ENCODE measurements at places on chromosomes 2 and 18. TPM values are rescaled to one million over a fixed set of nuclear protein-coding genes. Genes with fewer than 3 reads are reported as not detected.

MYO7B gene
- total RNA-seq, result not detected

DSG1 gene
- total RNA-seq, result not detected

TXNDC2 gene
- total RNA-seq, result not detected

FASTKD2 gene
- total RNA-seq, result 18.8 TPM

OR6B2 gene
- total RNA-seq, result not detected

MAPK4 gene
- total RNA-seq, result 3.4 TPM

RAX gene
- not detected for total RNA-seq

UGT1A1 gene
- total RNA-seq, result not detected

RAD51AP2 gene
- total RNA-seq, result not detected

YES1 gene
- 62.8 TPM for total RNA-seq

- H3K36me3 ChIP-seq, result no peaks in the 10 kb centered on the region
- H3K4me1 ChIP-seq, result no peaks in the 10 kb centered on the region
- H3K4me3 ChIP-seq, result no peak overlapping the region
- no peaks in the 10 kb centered on the region for H3K27me3 ChIP-seq
- DNase-seq, result no peak
Measured at GRCh38 chr18:58806826-58807714, 57.6 kb upstream of the ZNF532 start.

DNA sequence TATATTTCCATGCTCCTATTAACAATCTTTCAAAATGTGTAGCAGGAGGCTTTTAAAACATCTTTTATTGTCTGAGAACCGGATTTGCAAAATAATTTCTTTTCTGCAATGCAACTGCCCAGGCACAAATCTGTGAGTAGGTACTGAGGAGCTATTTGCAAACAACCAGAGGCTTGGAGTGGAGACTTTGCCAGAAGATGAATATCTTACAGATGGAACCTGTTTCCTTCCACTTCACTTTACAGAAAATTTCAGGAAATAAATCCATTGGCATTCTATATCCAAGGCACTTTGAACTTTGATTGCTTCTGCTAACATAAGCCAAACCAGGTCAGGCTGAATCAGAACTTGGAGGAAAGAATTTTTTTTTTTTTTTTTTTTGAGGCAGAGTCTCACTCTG, 237.4 kb upstream of the REV1 start:
- no peaks in the 10 kb centered on the region for H3K4me1 ChIP-seq
- H3K36me3 ChIP-seq, result no peaks in the 10 kb centered on the region
- no peak overlapping the region for H3K4me3 ChIP-seq
- DNase-seq, result no peak
- H3K27ac ChIP-seq, result no peak overlapping the region

DNA sequence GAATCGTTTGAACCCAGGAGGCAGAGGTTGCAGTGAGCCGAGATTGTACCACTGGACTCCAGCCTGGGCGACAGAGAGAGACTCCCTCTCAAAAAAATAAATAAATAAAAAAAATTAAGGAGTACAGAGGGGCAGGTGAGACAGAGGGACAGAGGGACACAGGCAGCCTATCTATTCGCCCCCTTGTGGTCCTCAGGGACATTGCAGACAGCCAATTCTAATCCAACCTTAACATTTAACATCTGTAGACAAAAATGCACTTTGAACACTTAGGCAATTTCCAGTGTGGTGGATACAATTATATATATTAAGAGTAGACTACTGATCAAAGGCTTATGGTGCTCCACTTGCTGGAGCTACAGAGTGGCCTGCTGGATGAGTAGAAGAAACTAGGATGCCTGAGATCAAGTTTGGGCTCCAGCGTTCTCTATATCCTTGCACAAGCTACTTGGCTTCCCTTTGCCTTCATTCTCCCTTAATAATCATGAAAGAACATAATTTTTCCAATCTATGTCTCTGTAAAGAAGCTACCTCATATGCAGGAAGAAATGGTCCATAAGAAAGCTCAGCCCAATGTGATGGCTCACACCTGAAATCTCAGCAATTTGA, 8.2 kb upstream of the SMARCAL1 start:
- no peak overlapping the region for H3K27ac ChIP-seq
- peak; percentile 72 for DNase-seq
- H3K4me1 ChIP-seq, result peaks cover 6% of the 10 kb centered on the region
- no peaks in the 10 kb centered on the region for H3K27me3 ChIP-seq

GRCh38 chr2:603869-604268, 73.3 kb downstream of the TMEM18 start:
- no peaks in the 10 kb centered on the region for H3K27me3 ChIP-seq
- H3K27ac ChIP-seq, result no peak overlapping the region
- H3K4me3 ChIP-seq, result no peak overlapping the region
- H3K36me3 ChIP-seq, result no peaks in the 10 kb centered on the region
- DNase-seq, result peak; percentile 41
- no peaks in the 10 kb centered on the region for H3K4me1 ChIP-seq

DNA sequence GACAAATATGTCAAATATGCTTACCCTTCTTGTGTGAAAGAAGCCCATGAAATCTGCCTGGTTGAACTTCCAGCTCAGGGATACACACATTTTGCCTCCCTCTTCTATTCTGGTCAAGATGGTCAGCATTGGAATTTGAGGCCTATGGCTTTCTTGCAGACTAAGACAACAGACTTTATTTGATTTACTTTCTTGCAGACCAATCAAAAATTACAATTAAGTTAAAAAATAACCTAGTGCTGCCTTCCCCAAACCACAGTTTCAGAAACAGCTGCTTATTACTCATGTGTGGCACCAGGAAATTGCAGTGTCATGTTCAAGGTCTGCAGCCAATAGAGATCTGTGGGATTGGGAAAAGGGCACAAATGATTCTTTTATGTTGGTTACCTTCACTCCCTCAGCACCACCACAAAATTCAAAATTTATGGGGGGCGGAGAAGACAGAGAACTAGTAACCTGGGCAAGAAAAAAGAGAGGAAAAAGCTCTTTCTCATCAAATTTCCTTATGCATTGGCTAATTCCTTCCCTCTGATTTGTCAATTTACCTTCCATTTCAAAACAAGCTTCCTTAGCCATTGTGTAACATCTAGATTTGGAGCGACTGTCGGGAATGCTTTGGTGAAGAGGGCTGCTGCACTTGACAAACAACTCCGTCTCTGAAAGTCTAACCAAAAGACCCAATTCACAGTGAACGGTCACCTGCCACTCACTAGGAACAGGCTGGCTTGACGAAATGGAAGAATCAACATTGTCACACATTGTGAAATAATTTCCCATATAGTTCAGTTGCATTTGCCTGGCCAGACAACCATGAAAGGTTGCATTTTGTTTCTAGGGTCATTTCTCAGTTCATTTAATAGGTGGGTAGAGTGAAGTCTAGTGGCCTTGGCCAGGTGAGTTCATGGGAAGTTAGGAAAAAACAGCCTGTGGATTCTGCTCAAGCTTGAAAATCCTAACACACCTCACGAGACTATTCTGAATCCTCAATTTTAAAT, 100.4 kb upstream of the FZD5 start:
- H3K27ac ChIP-seq, result no peak overlapping the region
- H3K4me1 ChIP-seq, result peaks cover 11% of the 10 kb centered on the region
- no peak for DNase-seq
- H3K27me3 ChIP-seq, result no peaks in the 10 kb centered on the region
- H3K4me3 ChIP-seq, result no peak overlapping the region

DNA sequence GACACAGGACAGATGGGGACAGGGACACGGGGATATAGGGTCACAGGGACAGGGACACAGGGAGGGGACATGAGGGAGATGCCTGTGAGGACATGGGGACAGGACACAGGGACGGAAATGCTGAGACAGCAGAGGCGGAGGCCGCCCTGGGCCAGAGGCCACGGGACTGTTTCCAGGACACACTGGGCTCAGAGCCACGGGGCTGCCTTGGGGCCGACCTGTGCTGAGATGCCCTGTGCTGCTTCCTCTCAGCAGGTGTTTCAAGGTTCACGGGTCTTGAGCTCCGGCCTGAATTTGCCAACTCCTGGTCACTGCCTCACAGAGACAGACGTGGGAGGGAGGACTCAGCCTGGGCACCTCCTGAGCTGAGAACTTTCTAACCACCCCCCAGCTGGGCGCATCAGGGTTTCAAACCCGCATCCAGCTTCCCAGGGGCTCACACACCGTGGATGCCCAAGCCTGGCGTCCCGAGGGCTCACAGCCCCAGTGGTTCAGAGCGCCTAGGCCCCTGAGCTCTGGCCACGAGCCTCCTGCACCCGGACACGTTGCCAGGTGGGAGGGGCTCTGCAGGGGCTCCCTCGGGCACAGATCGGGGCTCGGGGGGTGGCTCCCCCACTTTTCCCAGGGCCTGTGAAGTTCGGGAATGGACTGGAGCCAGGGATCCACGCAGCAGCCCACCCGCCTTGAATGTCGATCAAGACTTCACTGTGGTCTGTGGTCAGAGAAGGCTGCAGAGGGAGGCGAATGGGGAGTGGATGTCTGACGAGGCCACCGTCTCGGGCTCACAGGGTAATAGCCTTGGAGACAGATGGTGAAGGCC, 64.1 kb downstream of the SLC66A2 start:
- no peaks in the 10 kb centered on the region for H3K27me3 ChIP-seq
- H3K4me1 ChIP-seq, result no peaks in the 10 kb centered on the region
- H3K36me3 ChIP-seq, result no peaks in the 10 kb centered on the region
- H3K4me3 ChIP-seq, result no peak overlapping the region
- peak; percentile 36 for DNase-seq

- no peak overlapping the region for H3K27ac ChIP-seq
- peaks cover 47% of the 10 kb centered on the region for H3K27me3 ChIP-seq
- no peak overlapping the region for H3K4me3 ChIP-seq
- H3K36me3 ChIP-seq, result no peaks in the 10 kb centered on the region
Measured at GRCh38 chr2:133586978-133587377, 18.7 kb upstream of the NCKAP5 start.

- no peaks in the 10 kb centered on the region for H3K36me3 ChIP-seq
- peak; percentile 74 for DNase-seq
- H3K27ac ChIP-seq, result no peak overlapping the region
Measured at GRCh38 chr2:101419096-101419663, 31.9 kb upstream of the CREG2 start.

DNA sequence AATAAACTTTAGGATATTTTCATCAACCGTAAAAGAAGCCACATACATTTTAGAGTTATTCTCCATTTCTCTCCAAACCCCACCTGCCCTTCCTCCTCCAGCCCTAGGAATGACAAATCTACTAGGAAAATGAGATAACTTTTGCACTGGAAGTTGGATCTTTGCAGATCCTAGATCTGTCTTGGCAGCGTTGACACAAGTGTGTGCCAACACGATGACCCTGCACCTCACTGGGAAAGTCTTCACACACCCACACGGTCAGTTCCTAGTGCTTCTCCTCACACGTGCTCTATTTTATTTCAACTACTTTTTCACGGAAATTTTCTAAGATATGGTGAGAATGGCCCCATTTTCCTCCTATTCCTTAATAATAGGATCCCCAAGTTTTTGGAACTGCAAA, 14.1 kb upstream of the HPCAL1 start:
- H3K36me3 ChIP-seq, result no peaks in the 10 kb centered on the region
- no peaks in the 10 kb centered on the region for H3K27me3 ChIP-seq
- no peak for DNase-seq

DNA sequence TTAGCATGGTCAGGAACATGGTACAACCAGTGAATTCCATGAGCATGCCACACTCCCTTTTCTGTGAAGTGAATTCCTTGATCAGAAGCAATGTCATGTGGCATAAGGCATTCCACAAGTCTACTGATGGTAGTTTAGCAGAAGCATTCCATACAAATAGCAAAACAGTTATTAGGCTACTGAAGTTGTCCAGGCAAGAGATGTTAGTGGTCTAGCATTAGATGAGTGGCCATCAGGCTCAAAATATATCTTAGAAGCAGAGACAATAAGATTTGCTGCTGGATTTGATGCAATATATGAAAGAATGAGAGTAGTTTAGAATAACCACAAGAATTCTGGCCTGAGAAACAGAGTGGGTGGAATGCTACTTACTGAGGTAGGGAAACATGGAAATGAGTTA, 355.3 kb upstream of the NRXN1 start:
- no peaks in the 10 kb centered on the region for H3K27me3 ChIP-seq
- H3K4me3 ChIP-seq, result no peak overlapping the region
- H3K27ac ChIP-seq, result no peak overlapping the region
- H3K36me3 ChIP-seq, result no peaks in the 10 kb centered on the region
- DNase-seq, result no peak

- DNase-seq, result no peak
- H3K27me3 ChIP-seq, result no peaks in the 10 kb centered on the region
- peaks cover 5% of the 10 kb centered on the region for H3K4me1 ChIP-seq
- H3K36me3 ChIP-seq, result no peaks in the 10 kb centered on the region
- H3K27ac ChIP-seq, result no peak overlapping the region
- H3K4me3 ChIP-seq, result no peak overlapping the region
Measured at GRCh38 chr2:216216951-216217903, 108.1 kb downstream of the XRCC5 start.

DNA sequence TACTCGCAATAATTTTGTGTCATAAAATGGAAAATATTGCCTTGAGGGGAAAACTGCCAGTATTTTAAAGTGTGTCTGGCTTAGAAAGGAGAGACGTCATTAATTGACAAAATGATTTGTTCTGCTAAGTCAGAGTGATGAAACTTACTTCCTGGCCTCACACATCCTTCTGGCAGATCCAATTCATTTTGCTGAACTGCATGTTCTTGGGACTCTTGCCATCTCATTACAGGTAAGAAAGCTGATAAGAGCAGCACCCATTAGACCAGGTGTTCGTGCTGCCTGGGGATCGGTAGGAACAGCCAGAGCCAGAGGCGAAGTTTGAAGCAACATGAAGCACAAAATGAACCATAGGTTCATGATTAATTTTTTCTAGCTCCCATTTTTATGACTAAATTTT, 38.0 kb downstream of the KCNE4 start:
- no peaks in the 10 kb centered on the region for H3K4me1 ChIP-seq
- no peak for DNase-seq
- H3K36me3 ChIP-seq, result no peaks in the 10 kb centered on the region
- no peak overlapping the region for H3K27ac ChIP-seq
- no peaks in the 10 kb centered on the region for H3K27me3 ChIP-seq
- H3K4me3 ChIP-seq, result no peak overlapping the region

- H3K27me3 ChIP-seq, result peaks cover 64% of the 10 kb centered on the region
- H3K27ac ChIP-seq, result no peak overlapping the region
- no peak overlapping the region for H3K4me3 ChIP-seq
- H3K4me1 ChIP-seq, result no peaks in the 10 kb centered on the region
- DNase-seq, result no peak
Measured at GRCh38 chr2:209762563-209762962, 9.1 kb upstream of the UNC80 start.

- H3K27me3 ChIP-seq, result no peaks in the 10 kb centered on the region
- no peak overlapping the region for H3K4me3 ChIP-seq
- H3K27ac ChIP-seq, result no peak overlapping the region
- H3K4me1 ChIP-seq, result no peaks in the 10 kb centered on the region
Measured at GRCh38 chr2:121346859-121347258, 61.9 kb upstream of the TFCP2L1 start.

- H3K36me3 ChIP-seq, result no peaks in the 10 kb centered on the region
- no peak overlapping the region for H3K27ac ChIP-seq
- no peak for DNase-seq
- no peaks in the 10 kb centered on the region for H3K27me3 ChIP-seq
Measured at GRCh38 chr18:3397031-3397750, 52.8 kb upstream of the TGIF1 start.

GRCh38 chr2:38492042-38492615, 110.6 kb downstream of the HNRNPLL start:
- no peak overlapping the region for H3K4me3 ChIP-seq
- H3K36me3 ChIP-seq, result no peaks in the 10 kb centered on the region
- no peak overlapping the region for H3K27ac ChIP-seq
- no peaks in the 10 kb centered on the region for H3K4me1 ChIP-seq
- no peaks in the 10 kb centered on the region for H3K27me3 ChIP-seq
- DNase-seq, result no peak

GRCh38 chr2:132733094-132733493, 63.1 kb upstream of the LYPD1 start:
- no peaks in the 10 kb centered on the region for H3K36me3 ChIP-seq
- no peaks in the 10 kb centered on the region for H3K27me3 ChIP-seq
- DNase-seq, result no peak
- H3K4me1 ChIP-seq, result no peaks in the 10 kb centered on the region
- no peak overlapping the region for H3K4me3 ChIP-seq
- H3K27ac ChIP-seq, result no peak overlapping the region

- no peaks in the 10 kb centered on the region for H3K36me3 ChIP-seq
- peaks cover 13% of the 10 kb centered on the region for H3K27me3 ChIP-seq
Measured at GRCh38 chr2:180374502-180375281, 367.6 kb upstream of the CWC22 start.

Data from endodermal cell (in vitro differentiated cells).